ENCODE measurements at places on chromosomes 4 and X. TPM values are rescaled to one million over a fixed set of nuclear protein-coding genes. Genes with fewer than 3 reads are reported as not detected.

Gene EFHC2
- total RNA-seq = 2.6 TPM

DNA sequence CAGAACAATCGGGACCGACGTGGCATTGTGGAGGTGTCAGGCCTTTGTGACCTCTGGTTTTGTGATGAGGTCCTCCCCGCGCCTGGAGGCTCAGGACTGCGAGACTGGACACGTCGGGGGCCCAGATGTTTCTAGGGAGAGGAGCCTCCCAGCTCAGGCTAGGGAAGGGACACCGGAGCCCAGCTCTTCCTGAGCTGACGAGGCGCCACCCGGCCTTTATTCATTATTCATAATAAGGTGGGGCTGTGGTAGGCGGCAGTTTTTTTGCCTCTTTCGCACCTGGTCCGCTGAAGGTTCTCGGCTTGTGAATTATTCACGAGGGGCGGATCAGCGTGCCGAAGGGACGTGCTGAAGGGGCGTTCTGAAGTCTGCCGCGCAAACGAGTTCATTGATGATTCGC lies 2.3 kb upstream of the UBA1 start:
- DNase-seq = peak; percentile 47

- DNase-seq = no peak
Measured at GRCh38 chrX:75181721-75182120, 25.6 kb upstream of the ABCB7 start.

DNA sequence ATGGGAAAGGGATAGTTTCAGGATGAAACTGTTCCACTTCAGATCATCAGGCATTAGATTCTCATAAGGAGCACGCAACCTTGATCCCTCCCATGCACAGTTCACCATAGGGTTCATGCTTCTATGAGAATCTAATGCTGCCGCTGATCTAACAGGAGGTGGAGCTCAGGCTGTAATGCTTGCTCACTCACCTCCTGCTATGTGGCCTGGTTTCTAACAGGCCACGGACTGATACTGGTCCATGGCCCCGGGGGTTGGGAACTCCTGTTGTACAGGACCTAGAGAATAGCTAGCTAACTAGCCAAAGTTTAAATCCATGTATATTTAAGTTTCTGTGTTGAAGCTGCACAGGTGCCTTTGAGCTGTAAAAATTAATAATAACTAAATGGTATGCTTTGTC lies 65.8 kb upstream of the MMAA start:
- DNase-seq = no peak

Gene YIPF7
- not detected for total RNA-seq

All from stomach (tissue), 19 donors.